ENCODE measurements at places on chromosomes 1 and 21.

DNA sequence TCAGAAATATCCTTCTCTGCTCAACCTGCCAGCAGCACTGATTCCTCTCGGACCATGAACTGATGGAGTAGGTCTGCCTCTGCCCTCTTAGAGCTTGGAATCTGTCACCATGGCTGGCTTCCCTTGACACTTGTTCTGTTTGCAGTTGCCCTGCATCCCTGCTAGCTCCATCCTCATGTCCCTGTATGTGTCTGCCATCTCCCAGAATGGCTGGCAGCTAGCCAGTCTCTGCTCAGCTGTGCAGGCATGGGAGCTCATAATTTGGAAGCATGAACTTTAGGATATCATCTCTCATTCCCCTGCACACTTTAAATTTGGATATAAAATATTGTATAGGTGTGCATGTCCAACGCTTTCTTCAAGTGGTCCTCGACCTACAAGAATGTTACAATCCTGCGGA lies 95.4 kb downstream of the C1orf94 start:
- DNase-seq = no peak

- DNase-seq = no peak
Observed at GRCh38 chr1:31573261-31573660, 3.1 kb upstream of the TINAGL1 start.

GRCh38 chr1:169484101-169484500 lies 1.6 kb downstream of the SLC19A2 start:
- DNase-seq = peak; percentile 59

DNA sequence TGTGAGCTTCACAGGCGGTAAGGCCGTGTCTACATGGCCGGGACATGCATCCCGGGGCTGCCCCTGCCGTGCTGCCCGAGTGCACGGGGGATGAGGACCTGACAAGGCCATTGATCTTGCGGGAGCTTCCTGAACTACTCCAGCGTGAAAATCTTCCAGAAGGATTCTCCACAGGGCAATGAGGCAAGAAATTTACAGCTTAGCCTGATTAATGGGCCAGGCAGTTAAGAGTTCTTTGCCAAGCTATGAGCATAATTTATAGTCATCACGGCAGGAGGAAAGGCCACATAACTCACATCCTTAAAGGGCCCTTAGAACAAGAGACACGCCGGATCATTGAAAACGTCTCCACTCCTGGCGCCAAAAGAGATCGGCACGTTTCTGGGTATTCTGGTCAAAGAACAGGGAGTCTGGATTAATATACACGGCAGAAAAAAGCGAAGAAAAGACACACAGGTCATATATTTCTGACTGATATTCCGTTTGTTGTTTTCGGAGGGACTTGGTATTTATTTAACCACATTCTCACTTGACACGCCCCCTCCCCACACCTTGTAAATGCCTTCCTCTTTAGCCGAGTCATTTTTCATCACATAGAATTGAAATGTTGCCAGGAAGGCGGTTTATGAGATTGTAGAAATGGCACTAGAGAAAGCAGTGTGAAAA lies 180.5 kb downstream of the DYRK1A start:
- DNase-seq = peak; percentile 26

GRCh38 chr1:228935855-228936727 lies 200.8 kb downstream of the RHOU start:
- no peak for DNase-seq

DNA sequence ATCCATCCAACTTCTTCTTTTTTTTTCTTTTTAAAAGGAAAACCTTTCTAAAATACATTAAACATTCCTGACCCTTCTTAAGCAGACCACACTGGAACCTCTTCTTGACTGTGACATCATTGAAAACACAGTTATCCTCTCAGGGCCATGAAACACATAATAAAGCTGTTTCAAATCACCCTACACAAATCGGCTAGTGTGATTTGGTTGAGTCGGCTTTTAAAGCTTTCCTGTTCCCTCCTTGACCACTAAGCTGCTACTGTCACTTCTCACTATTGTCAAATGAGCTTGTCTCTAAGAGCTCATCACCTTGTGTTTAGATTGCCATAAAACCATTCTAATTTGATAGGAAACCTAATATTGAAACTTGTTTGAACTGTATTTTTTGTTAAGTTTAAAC lies 5.9 kb downstream of the USP24 start:
- no peak for DNase-seq

Data from NCI-H1105 treated with DMSO at 0.1 percent for 48 hours (cell line).